Right lobe of liver (tissue), 6 donors: ENCODE measurements at places on chromosomes 2 and 18. TPM values are rescaled to one million over a fixed set of nuclear protein-coding genes. Genes with fewer than 3 reads are reported as not detected.

Gene INPP1
- 22.0 TPM for total RNA-seq

DNA sequence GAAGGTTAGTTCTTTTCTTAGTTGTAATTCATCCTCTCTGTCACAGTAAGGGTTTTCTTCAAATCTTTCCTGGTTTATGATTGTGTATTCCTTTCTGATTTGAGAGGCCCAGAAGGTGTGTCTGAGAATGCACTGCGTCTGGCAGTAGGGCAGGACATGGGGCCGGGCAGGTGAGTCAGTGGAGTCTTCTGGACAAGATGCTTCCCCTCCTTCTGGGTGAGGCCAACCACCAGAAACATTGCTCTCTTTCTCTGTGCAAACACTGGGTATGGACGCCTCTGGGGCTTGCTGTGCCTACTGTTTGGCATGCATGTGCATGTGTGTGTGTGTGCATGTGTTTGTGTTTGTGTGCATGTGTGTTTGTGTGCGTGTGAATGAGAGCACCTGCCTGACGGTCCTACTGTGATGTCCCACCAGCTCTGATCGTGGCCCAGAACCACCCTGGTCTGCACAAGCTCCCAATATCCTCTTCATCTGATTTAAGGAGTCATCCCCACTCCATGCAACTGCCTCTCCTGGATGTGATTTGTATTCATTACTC is 93.2 kb upstream of the DLX2 start:
- H3K27me3 ChIP-seq = no peaks in the 10 kb centered on the region
- H3K36me3 ChIP-seq = no peaks in the 10 kb centered on the region
- H3K27ac ChIP-seq = no peak overlapping the region
- DNase-seq = no peak
- H3K4me1 ChIP-seq = no peaks in the 10 kb centered on the region

- H3K27me3 ChIP-seq = peaks cover 35% of the 10 kb centered on the region
- no peak overlapping the region for H3K27ac ChIP-seq
- H3K4me1 ChIP-seq = peaks cover 15% of the 10 kb centered on the region
- no peak for DNase-seq
- H3K4me3 ChIP-seq = no peak overlapping the region
- no peaks in the 10 kb centered on the region for H3K36me3 ChIP-seq
These were observed 38.3 kb upstream of the ATP6V1B1 start for GRCh38 chr2:70897203-70897976.

Gene BOLL
- total RNA-seq = not detected

DNA sequence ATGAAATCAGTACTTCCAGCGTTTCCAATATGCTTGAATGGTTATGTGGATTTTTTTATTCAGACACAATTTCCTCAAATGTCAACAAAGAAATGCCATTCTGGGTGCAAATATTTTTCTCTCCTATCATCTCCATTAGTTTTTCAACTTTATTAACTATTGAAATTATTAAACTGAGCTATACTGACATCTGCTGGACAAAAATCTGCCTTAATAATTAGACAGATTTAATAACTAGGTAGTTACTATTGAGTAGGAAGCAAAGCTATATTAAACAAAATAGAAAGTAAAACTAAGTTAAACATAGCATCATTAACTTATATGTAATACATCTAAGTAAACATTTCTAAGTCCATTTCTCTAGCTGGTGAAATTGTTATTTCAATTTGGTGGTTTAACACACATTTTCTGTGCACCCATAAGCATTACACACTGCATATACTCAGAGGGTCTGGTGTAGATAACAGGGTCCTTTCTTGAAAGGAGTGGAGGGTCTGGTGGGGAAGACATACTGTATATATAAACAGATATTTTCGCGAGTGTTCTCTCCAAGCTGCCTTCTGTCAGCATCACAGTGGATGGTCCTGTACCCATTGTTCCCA is 77.0 kb downstream of the LANCL1 start:
- no peak for DNase-seq
- no peaks in the 10 kb centered on the region for H3K36me3 ChIP-seq
- H3K4me3 ChIP-seq = no peak overlapping the region
- no peaks in the 10 kb centered on the region for H3K27me3 ChIP-seq

- no peak for DNase-seq
- H3K27me3 ChIP-seq = no peaks in the 10 kb centered on the region
- H3K4me1 ChIP-seq = no peaks in the 10 kb centered on the region
- H3K36me3 ChIP-seq = no peaks in the 10 kb centered on the region
These were observed 1641.3 kb upstream of the SLC39A10 start for GRCh38 chr2:194015751-194016150.

Gene LIMS2
- 37.7 TPM for total RNA-seq

DNA sequence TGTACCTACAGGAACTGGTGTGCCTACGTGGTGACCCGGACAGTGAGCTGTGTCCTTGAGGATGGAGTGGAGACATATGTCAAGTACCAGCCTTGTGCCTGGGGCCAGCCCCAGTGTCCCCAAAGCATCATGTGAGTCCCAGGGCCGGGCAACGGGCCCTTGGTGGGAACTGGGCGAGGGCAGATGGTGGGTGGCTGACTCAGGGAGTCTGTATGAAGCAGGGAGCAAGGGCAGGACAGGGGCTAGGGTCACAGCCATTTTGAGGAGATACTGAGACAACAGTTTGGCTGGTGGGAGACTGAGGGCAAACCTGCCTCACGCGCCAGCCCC is 1.7 kb downstream of the EMILIN1 start:
- H3K4me1 ChIP-seq = no peaks in the 10 kb centered on the region
- no peak for DNase-seq
- no peak overlapping the region for H3K27ac ChIP-seq
- no peaks in the 10 kb centered on the region for H3K27me3 ChIP-seq

DNA sequence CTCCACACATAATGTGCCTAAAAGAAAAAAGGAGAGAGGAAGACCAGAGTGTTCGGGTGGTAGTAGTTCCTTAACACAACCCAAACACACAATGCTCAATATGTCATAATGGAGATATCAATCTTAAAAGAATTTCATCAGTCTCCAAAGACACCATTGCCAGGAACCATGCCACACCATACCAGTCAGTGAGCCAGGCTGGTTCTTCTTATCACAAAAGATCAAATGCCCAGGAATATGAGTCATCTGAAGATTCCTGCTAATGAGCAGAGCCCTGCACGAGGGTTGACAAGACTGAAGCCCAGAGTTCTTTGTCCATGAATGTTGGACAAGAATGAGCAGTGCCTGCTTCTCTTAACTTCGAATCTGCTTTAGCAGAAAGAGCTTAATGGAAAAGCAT is 262.3 kb downstream of the ZNF516 start:
- no peaks in the 10 kb centered on the region for H3K27me3 ChIP-seq
- H3K36me3 ChIP-seq = no peaks in the 10 kb centered on the region
- H3K4me1 ChIP-seq = no peaks in the 10 kb centered on the region
- no peak for DNase-seq
- H3K4me3 ChIP-seq = no peak overlapping the region
- H3K27ac ChIP-seq = no peak overlapping the region

DNA sequence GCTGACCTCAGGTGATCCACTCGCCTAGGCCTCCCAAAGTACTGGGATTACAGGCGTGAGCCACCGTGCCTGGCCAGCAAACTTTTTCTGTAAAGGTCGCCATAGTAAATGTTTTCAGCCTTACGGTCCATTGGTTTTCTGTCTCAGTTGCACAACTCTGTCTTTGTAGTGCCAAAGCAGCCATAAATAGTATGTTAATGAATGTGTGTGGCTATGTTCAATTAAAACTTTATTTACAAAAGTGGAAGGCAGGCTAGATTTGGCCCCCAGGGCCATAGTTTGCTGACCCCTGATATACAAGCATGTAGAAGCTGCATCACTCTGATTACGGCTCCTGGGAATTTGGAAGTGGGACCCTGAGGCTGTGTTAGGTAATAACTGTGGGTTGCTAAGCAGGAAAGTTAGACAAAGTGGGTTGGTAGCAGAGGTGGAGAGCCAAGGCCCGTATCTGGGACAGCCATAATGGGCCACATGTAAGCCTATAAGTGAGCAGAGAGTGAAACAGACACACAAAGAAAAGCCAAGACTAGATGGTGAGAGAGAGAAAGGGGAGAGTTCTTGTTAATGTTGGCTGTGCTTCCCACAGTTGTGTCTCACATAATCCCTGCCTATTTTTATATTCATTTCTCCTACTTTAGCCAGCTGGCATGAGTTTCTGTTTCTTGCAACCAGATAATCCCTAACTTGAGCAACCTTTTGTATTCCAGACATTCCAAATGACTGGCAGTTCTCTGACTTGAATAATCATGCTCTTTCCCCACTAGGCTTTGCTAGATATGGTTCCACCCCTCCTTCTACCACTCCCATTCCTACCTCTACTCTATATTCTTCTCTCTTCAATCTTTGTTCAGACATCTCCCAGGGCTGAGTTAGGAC is 223.3 kb upstream of the STON1 start:
- H3K4me1 ChIP-seq = no peaks in the 10 kb centered on the region
- no peaks in the 10 kb centered on the region for H3K27me3 ChIP-seq
- no peak overlapping the region for H3K4me3 ChIP-seq
- no peak overlapping the region for H3K27ac ChIP-seq
- H3K36me3 ChIP-seq = no peaks in the 10 kb centered on the region
- no peak for DNase-seq

DNA sequence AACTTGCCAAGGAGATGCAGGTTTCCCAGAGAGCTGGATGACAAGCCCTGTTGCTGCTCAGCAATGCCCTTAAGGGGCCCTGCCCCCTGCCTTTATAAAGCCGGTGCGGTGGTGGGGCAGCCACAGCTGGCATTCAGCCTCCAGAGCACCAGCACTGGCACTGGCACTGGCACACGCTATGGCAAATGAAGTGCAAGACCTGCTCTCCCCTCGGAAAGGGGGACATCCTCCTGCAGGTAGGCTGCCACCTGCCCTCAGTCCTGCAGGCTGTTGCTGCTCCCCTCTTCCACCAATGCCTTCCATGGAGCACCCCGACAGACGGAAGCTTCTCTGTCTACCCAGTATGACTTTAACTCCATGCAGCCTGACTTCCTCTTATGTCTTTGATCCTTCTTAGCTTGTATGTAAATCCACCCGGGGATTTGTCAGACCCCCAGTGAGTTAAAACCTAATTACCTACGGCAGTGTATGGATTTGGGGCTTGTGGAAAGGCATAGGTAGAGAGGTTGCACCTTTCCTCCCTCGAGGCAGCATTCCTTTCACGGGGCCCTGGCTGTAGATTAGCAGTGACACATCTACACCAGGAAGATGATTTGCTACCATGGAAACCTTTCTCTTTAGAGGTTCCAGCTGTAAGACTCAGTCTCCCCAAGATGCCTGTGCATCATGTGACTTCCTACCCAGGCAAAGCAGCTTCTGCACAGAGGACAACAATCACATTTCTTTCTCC is at the start of gene DAPL1:
TSS of gene DAPL1 (plus strand) at position 123 of the 730 bp plus-strand sequence. CDS start at position 179, 56 bp downstream.
- no peak within 1 kb of the TSS for H3K27ac ChIP-seq
- no peaks in the 10 kb centered on the region for H3K36me3 ChIP-seq
- H3K27me3 ChIP-seq = no peaks in the 10 kb centered on the region

GRCh38 chr2:4219101-4219500 is 515.7 kb downstream of the DCDC2C start:
- no peaks in the 10 kb centered on the region for H3K4me1 ChIP-seq
- no peak overlapping the region for H3K4me3 ChIP-seq
- no peak for DNase-seq
- no peaks in the 10 kb centered on the region for H3K36me3 ChIP-seq
- H3K27me3 ChIP-seq = no peaks in the 10 kb centered on the region

DNA sequence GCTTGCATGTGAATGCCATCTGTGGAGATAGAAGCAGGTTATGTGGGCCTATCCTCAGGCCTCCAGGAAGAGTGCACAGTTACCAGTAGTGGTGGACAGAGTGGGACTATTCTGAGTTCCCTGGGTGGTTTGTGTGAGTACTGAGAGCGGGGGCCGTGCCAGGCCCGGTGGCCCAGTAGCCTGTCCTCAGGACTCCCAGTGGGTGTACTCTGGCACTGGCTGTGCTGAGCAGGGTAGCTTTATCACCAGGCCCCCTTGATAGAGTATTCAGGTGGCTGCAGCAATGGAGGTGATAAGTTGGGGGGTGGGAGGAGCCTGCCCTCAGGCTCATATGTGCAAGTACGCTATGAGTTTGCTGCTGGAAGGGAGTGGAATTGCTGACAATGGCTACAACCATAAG is 979.0 kb upstream of the PIK3C3 start:
- H3K27me3 ChIP-seq = no peaks in the 10 kb centered on the region
- no peaks in the 10 kb centered on the region for H3K4me1 ChIP-seq
- DNase-seq = no peak
- H3K4me3 ChIP-seq = no peak overlapping the region
- no peak overlapping the region for H3K27ac ChIP-seq

DNA sequence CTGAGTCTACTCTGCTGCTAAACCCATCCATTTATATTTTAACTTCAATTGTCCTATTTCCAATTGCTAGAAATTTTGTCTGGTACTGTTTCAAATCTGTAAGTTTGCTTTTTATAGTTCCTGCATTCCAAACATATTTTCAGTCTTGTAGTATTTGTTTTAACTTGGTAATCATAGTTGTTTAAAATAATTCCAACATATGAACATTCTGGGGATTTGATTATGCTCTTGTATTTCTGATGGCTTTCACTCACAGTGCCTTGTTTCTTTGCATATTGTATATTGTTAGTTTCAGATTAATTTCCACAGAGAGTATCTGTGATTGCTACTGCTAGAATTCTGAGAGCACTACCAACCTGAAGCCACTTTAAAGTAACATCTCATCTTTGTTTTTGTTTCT is 202.4 kb downstream of the ETAA1 start:
- no peak overlapping the region for H3K4me3 ChIP-seq
- DNase-seq = no peak
- H3K27ac ChIP-seq = no peak overlapping the region
- no peaks in the 10 kb centered on the region for H3K4me1 ChIP-seq

DNA sequence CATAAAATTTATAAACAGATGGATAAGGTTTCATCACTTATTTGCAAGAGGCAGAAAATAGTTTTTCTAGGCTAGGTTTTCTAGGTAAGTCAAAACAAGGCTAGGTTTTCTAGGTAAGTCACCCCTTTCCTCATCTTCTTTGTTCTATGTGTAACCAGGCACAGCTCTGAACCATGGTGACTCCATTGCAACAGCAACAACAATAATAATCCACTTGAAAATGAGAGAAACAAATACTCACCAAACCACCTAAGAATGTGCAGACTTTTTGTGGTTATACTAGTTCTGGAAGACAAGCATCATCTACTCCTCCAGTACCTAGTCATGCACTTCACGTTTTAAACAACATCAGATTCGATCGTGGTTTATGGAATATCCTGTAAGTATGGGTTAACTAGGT is 237.4 kb upstream of the ACVR2A start:
- DNase-seq = no peak
- H3K27me3 ChIP-seq = no peaks in the 10 kb centered on the region
- H3K27ac ChIP-seq = no peak overlapping the region

Gene DNAJB2
- 32.6 TPM for total RNA-seq

DNA sequence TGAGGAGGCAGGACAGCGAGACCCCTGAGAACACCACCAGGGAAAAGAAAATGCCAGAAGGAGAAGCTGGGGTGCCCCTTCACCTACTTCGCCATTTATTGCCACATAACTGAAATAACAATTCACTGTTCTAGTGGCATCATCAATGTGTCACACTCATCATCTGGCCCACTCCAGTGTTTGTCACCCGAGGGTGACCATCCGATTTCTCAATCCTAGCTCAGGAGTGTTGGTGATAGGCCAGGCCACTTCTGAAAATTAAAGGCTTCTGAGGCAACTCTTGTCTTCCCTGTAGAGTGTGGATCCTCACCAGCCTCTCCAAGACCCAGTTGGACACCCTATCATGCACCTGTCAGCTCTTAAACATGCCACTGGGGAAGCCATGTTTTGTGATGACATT is 62.9 kb upstream of the BZW1 start:
- H3K27ac ChIP-seq = peak overlapping the region; percentile 94
- H3K4me1 ChIP-seq = no peaks in the 10 kb centered on the region
- H3K4me3 ChIP-seq = no peak overlapping the region
- no peaks in the 10 kb centered on the region for H3K27me3 ChIP-seq

Gene WNT10A
- not detected for total RNA-seq
